CD8-positive, alpha-beta memory T cell (primary cell): ENCODE measurements at places on chromosomes 3 and 15. TPM values are rescaled to one million over a fixed set of nuclear protein-coding genes. Genes with fewer than 3 reads are reported as not detected.
A peak's percentile ranks its signal among the peaks of the same experiment; 100 is the strongest.

DNA sequence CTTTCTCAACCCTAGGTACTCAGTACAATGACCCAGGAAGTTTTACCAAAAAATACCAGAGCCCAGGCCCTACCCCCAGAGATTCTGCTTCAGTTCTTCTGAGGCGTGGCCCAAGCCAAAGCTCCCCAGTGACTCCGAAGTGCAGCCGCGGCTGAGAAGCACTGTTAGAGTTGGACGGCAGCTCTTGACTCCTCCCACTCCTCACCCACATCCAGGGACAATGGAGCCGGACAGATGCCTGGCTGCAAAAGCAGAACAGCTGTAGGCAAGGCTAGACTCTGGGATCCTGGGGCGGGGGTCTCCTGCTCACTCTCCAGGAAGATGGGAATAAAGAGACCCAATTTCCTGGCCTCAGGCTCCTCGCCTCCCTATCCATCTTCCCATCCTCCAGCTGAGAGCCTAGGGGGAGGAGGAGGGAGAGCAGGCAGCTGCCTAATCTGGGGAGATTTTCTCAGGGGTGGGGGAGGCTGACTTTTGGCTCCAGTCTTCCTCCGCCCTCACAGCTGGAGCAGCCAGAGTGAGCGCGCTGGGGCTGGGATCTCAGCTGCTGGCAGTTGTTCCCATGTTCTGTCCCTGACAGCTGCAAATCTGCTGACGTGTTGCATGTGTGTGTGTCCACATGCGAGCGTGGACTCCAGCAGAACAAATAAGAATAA lies 223.8 kb downstream of the OPA1 start:
- H3K27ac ChIP-seq, result no peak overlapping the region
- H3K36me3 ChIP-seq, result no peaks in the 10 kb centered on the region

- no peak for DNase-seq
- H3K27me3 ChIP-seq, result no peaks in the 10 kb centered on the region
- H3K27ac ChIP-seq, result no peak overlapping the region
- H3K36me3 ChIP-seq, result no peaks in the 10 kb centered on the region
Measured at GRCh38 chr3:3665961-3666640, 133.1 kb upstream of the LRRN1 start.

DNA sequence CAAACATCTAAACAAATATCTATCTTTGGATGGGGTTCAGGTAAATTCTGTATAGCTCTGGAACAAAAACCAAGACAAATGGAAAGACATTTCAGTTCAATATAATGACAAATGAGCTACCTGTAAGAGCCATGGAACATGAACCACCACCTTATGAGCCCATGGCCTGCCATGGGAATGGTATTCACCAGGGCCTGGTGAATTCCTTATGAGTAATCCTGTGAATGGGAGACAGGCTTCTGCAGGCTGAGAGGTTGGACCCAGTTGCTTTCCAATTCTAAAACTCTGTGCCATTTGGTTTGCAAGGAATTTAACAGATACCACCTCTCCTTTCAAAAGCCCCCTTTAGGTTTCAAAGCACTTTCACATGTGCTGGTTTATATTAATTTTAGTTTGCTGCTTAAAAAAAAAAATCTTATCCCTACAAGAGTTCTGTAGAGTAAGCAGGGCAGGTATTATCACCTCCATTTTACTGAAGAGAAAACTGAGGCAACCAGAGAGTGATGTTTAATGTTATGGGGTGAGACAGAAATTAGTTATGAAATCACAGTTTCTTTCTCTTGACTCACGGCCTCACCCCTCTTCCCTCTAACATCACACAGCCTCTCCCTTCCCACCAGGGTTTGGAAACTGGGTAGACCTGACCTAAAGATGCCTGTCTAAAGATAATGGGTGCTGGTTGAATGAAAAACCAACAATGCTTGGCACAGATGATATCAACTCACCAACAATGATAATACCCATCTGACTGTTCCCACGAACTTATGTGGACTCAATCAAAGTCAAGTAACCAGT lies 397.6 kb upstream of the WNT5A start:
- DNase-seq, result no peak
- no peak overlapping the region for H3K27ac ChIP-seq
- H3K36me3 ChIP-seq, result no peaks in the 10 kb centered on the region
- H3K4me1 ChIP-seq, result no peaks in the 10 kb centered on the region
- H3K4me3 ChIP-seq, result no peak overlapping the region
- no peaks in the 10 kb centered on the region for H3K27me3 ChIP-seq

GRCh38 chr15:101326026-101326315 lies 30.9 kb upstream of the SNRPA1 start:
- H3K4me3 ChIP-seq, result no peak overlapping the region
- H3K27me3 ChIP-seq, result no peaks in the 10 kb centered on the region
- H3K36me3 ChIP-seq, result no peaks in the 10 kb centered on the region
- no peak for DNase-seq
- no peak overlapping the region for H3K27ac ChIP-seq

DNA sequence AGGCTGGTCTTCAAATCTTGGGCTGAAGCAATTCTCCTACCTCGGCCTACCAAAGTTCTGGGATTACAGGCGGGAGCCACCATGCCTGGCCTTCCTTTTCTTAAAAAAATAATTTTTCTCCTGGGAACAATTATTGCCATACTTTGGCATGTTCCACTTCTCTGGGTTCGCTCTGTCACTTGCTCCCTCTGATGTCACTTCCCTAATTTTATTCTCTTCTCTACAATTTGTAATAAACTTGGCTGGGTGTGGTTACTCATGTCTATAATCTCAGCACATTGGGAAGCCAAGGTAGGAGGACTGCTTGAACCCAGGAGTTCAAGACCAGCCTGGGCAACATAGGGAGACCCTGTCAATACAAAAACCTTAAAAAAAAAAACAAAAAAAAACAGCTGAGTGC lies 6.1 kb upstream of the IMPDH2 start:
- H3K36me3 ChIP-seq, result peaks cover 46% of the 10 kb centered on the region
- no peaks in the 10 kb centered on the region for H3K4me1 ChIP-seq
- no peaks in the 10 kb centered on the region for H3K27me3 ChIP-seq
- H3K27ac ChIP-seq, result no peak overlapping the region
- no peak overlapping the region for H3K4me3 ChIP-seq

DNA sequence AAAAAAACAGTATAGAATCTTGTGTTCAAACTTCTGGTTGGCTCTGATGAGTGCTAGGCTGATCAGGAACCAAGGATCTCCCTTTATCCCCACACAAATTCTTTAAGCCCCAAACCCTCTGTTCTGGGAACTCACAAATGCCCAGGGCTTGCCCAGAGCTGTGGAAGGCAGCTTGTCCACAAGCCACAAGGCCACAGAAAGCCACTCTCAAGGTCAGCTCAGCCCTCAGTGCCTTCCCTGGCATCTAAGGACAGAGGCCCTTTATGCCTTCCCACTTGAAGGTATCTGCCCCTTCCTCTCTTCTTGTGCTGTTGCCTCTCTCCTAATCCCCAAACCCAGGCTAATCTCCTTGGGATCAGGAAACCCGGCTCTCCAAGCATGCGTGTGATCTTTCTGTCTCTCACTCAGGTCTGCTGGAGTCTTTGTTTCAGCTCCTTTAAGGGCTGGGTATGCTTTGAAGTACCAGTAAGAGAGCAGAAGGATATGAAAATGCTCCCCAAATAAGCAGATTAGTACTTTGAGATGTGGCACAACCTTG lies 145.0 kb upstream of the TRIM42 start:
- H3K36me3 ChIP-seq, result no peaks in the 10 kb centered on the region
- no peak overlapping the region for H3K4me3 ChIP-seq
- no peaks in the 10 kb centered on the region for H3K4me1 ChIP-seq
- H3K27ac ChIP-seq, result no peak overlapping the region
- DNase-seq, result no peak
- no peaks in the 10 kb centered on the region for H3K27me3 ChIP-seq

- H3K27ac ChIP-seq, result no peak overlapping the region
- H3K4me3 ChIP-seq, result no peak overlapping the region
- H3K27me3 ChIP-seq, result no peaks in the 10 kb centered on the region
- no peaks in the 10 kb centered on the region for H3K36me3 ChIP-seq
- DNase-seq, result no peak
- no peaks in the 10 kb centered on the region for H3K4me1 ChIP-seq
Measured at GRCh38 chr3:37811625-37812498, 49.8 kb upstream of the CTDSPL start.

DNA sequence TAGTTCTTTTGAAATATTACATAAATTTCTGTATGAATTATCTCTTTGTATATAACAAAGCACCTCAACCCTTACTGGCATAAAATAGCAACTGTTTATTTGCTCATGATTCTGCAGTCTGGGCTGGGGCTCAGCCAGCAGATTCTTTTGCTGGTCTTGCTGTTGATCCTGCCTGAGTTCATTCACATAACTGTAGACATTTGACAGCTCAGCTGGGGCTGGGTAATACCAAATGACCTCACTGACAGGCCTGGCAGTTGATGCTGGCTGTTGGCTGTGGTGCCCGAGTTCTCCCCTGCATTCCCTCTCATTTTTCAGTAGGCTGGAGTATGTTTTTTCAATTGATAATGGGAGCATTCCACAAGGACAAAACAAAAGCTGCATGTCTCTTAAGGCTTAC lies 449.9 kb upstream of the GOLIM4 start:
- no peak overlapping the region for H3K27ac ChIP-seq
- H3K4me1 ChIP-seq, result no peaks in the 10 kb centered on the region
- DNase-seq, result no peak
- H3K4me3 ChIP-seq, result no peak overlapping the region
- no peaks in the 10 kb centered on the region for H3K36me3 ChIP-seq
- H3K27me3 ChIP-seq, result no peaks in the 10 kb centered on the region

DNA sequence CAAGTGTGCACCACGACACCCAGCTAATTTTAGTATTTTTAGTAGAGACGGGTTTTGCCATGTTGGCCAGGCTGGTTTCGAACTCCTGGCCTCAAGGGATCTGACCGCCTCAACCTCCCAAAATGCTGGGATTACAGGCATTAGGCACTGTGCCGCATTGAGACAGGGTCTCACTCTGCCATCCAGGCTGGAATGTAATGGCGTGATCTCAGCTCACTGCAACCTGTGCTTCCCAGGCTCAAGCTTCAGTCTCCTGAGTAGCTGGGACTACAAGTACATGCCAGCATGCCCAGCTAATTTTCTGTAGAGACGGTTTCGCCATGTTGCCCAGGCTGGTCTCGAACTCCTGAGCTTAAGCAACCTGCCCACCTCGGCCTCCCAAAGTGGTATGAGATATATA lies 51.6 kb downstream of the ACAD9 start:
- H3K27me3 ChIP-seq, result no peaks in the 10 kb centered on the region
- no peak overlapping the region for H3K4me3 ChIP-seq
- no peak for DNase-seq
- H3K27ac ChIP-seq, result no peak overlapping the region
- no peaks in the 10 kb centered on the region for H3K4me1 ChIP-seq
- H3K36me3 ChIP-seq, result no peaks in the 10 kb centered on the region

GRCh38 chr3:52845157-52845556 lies 10.3 kb upstream of the MUSTN1 start:
- no peak overlapping the region for H3K27ac ChIP-seq
- no peak overlapping the region for H3K4me3 ChIP-seq
- H3K27me3 ChIP-seq, result no peaks in the 10 kb centered on the region
- H3K36me3 ChIP-seq, result peaks cover 11% of the 10 kb centered on the region

DNA sequence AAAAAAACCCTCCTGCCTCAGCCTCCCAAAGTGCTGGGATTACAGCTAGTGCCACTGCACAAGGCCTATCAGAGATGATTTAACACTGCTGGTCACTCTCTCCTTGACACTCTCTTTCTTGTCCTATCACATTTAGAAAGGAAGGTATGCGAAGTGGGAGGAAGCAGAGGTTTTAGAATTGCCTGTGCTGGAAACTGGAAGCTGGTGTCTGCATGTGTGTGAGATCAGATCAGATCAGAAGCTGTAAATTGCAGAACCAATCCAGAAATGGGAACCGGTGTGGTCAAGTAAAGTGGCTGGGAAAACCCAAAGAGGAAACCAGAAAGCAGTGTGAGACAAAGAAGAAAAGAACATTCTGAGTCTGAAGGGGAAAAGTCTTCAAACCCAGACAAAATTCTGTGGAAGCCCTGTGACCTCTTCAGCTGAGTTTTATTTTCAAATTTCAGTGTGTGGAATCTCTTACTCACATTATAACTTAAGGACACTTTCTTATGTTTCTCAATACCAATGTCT lies 2.8 kb downstream of the EFHB start:
- no peaks in the 10 kb centered on the region for H3K27me3 ChIP-seq
- DNase-seq, result no peak
- H3K4me1 ChIP-seq, result no peaks in the 10 kb centered on the region
- H3K4me3 ChIP-seq, result no peak overlapping the region
- H3K27ac ChIP-seq, result no peak overlapping the region

- H3K4me1 ChIP-seq, result no peaks in the 10 kb centered on the region
- H3K27me3 ChIP-seq, result no peaks in the 10 kb centered on the region
- DNase-seq, result no peak
- H3K4me3 ChIP-seq, result no peak overlapping the region
- H3K27ac ChIP-seq, result peak overlapping the region; percentile 17
Measured at GRCh38 chr3:100288288-100288894, 27.6 kb downstream of the TBC1D23 start.

GRCh38 chr3:120192159-120192558 lies 92.9 kb downstream of the GPR156 start:
- no peak for DNase-seq
- no peaks in the 10 kb centered on the region for H3K36me3 ChIP-seq
- no peaks in the 10 kb centered on the region for H3K27me3 ChIP-seq
- H3K4me1 ChIP-seq, result no peaks in the 10 kb centered on the region

DNA sequence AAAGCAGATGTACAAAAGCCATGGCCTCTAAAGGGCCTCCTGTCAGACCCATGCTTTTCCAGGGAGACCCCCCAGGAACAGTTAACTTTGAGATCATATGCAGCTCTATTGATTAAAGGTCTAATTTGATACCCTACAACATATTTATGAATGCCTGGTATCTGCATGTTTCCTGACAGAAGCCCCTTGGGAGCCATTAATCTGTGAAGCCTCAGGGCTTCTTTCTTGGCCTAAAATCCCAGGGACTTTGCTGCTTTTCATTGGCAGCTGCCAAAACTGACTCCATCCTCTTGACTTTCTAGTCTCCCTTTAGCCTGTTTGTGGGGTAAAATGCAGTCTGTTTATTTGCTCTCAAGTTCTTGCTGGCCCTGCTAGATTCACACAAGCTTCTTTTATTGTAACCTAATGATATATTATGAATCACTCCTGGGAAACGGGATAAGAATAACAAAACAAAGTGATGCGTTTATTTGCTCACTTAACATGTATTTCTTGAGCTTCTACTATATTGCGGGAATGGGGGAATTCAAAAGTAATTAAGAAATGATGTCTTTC lies 257.0 kb downstream of the LSAMP start:
- no peaks in the 10 kb centered on the region for H3K36me3 ChIP-seq
- no peak overlapping the region for H3K4me3 ChIP-seq
- no peak overlapping the region for H3K27ac ChIP-seq
- no peak for DNase-seq
- no peaks in the 10 kb centered on the region for H3K4me1 ChIP-seq

- H3K4me3 ChIP-seq, result no peak overlapping the region
- no peaks in the 10 kb centered on the region for H3K27me3 ChIP-seq
- H3K36me3 ChIP-seq, result no peaks in the 10 kb centered on the region
- H3K4me1 ChIP-seq, result no peaks in the 10 kb centered on the region
- H3K27ac ChIP-seq, result no peak overlapping the region
Measured at GRCh38 chr3:134357261-134357913, 16.9 kb downstream of the AMOTL2 start.

- H3K27ac ChIP-seq, result no peak overlapping the region
- no peaks in the 10 kb centered on the region for H3K4me1 ChIP-seq
- no peaks in the 10 kb centered on the region for H3K27me3 ChIP-seq
- H3K36me3 ChIP-seq, result no peaks in the 10 kb centered on the region
- H3K4me3 ChIP-seq, result no peak overlapping the region
Measured at GRCh38 chr15:74213858-74214284, 11.3 kb upstream of the STRA6 start.

LRRC34 gene
- 2.4 TPM for total RNA-seq

PRRT3 gene
- 12.1 TPM for total RNA-seq

RGMA gene
- total RNA-seq, result 0.20 TPM

CADPS gene
- total RNA-seq, result not detected

FEZF2 gene
- not detected for total RNA-seq

RASGRF1 gene
- not detected for total RNA-seq

PPP1R14D gene
- total RNA-seq, result not detected

PRR23C gene
- not detected for total RNA-seq

OR5H14 gene
- total RNA-seq, result not detected

ARNT2 gene
- 0.11 TPM for total RNA-seq

MORF4L1 gene
- total RNA-seq, result 243 TPM

PIGBOS1 gene
- 11.9 TPM for total RNA-seq
